Stimulated activated naive CD8-positive, alpha-beta T cell treated with anti-CD3 and anti-CD28 coated beads, Interleukin-15, Interleukin-2, amounts not matched to agents 100 U/mL and 50 U/mL, for 24 hours (primary cell): ENCODE measurements at places on chromosomes 1 and 21.
A peak's percentile ranks its signal among the peaks of the same experiment; 100 is the strongest.

- DNase-seq: no peak
These were observed 6.5 kb downstream of the PADI4 start for GRCh38 chr1:17314491-17314971.

DNA sequence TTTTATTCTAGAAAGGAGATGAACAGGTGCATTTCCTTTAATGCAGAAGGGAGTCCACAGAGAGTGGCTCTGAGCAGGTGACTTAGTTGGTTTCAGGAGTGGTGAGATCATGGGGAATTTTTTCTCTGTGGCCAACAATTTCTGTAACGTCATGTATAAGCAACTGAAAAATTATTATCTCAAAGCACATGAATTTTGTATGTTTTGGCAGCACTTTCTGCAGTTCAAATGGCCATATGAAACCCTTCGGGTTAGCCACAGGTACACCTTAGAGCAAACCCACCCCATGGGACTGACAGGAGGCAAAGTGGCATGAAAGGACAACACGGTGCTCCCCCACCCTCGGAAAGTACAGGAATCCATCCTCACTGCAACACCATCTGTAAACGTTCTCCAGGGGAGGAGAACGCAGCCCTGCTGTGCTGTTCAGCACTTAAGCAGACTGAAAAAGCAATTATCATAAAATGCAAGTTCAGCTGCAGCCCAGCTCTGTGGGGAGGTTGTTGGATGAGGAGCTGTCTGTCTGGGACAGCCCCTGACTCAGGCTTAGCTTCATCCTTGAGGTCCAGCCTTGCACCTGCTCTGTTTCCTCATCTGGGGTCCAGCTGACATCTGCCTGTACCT, 55.8 kb upstream of the CLDN14 start:
- no peak for DNase-seq

- DNase-seq: peak; percentile 53
These were observed 3.0 kb upstream of the SOD1 start for GRCh38 chr21:31656199-31657095.

GRCh38 chr1:174165471-174166137, 6.3 kb downstream of the RABGAP1L start:
- DNase-seq: no peak

DNA sequence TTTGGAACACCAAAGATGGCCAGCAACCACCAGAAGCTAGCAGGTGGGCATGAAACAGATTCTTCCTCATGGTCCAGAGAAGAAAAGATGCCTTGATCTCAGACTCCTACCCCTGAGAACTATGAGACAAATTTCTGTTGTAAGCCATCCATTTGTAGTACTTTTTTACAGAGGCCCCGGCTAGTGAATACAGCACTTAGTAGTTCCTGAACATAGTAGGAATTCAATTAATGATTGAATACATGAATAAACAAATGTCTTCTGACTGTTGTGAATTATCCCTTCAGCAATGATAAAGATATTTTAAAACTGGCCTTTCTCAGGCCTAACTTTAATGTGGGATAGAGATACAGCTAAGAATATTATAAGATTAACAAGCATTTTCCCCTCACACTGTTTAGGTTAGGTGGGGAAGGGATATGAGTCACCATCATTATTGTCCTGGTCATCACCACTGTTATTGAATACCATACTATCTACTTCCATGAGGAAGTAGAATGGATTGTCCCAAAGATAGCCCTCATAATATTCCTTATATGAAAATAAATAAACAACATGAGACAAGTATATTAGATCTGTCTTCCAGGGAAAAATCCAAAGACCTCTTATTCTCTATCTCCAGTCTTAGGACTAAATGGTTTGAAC, 51.4 kb downstream of the ADCY10 start:
- no peak for DNase-seq

DNA sequence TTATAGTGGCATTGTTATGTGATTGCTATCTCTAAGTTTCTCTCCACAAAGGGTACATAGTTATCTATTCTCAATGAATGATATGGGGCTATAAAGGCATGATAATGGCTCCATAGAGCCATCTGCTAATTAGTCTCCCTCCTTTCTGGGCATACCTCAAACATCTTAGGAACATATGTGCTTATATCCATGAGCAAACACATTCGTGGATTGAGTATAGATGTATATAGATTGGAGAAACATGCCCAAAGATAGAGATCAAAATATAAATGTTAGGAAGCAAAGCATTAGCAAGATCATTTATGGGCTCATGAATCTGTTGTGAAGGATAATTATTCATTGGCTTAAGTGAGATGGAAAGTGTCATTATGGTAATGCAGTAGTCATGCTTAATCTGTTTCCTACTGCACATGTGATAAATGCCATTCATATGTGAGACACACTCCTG, 155.8 kb upstream of the UBE2U start:
- no peak for DNase-seq

DNA sequence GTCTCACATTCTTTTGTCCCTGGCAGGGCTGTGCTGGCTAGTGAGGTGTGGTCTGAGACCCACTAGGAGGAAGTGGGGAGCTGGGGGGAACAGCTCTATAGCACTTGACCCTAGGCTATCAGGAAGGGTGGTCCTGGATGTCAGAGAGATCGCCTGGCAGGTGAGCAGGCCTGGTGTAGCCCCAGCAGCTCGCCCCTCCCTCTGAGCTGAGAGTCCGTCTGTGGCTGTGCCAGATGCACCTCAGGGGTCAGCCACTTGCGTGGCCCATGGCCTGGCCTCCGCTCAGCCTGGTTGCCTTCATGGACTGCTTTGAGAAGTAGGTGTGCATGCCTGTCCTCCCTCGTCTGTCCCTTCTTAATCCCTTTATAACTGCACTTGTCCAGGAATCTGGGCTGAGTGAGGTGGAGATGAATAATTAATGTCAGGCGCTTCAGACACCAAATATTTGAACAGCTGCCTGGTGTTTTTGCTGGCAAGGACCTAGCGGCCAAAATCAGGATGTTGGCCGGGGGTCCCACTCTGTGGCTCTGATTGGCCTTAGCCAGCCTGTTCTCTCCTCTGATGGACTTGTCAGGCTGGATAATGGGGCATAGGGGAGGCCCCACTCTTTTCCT, 30.5 kb downstream of the TMEM53 start:
- no peak for DNase-seq

GRCh38 chr1:17437580-17438317, 1.7 kb downstream of the RCC2 start:
- DNase-seq: peak; percentile 74

DNA sequence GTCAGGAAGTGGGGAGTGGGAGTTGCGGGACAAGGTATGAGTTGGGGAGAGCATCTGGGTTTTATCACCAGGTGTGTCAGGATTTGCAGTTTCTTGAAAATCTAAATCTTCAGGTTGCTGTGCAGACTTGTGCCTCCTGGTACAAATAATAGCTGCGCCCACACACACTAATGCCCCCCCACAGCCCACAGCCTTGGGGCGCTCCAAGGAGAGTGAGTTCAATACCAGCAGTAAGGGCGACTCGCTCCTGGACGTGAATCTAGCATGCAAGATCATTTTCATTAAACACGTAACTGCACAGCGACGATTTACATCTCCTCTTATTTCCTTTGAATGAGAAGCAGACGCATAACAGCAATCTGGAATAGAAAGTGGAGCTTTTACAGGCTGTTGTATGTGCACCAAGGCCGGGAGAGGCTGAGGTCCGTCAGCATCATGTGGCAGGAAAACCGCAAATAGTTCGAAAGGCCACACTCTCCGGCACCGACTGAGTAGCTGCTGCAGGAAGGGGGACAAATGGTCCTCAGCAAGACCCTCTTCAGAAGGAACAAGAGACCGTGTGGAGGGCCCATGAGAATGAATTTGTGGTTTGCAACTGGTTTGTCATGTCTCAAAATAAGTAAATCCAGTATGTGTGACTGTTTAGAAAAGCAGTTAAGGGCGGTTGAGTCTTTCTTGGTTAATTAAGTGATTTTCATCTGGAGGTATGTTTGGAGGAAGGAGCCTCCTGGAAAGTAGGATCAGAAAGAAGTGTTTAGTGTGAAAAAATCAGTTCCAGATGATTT, 439.5 kb downstream of the SMYD3 start:
- peak; percentile 6 for DNase-seq

- no peak for DNase-seq
These were observed 87.0 kb downstream of the NRIP1 start for GRCh38 chr21:14977814-14978213.

- no peak for DNase-seq
These were observed 1125.3 kb upstream of the ADGRL2 start for GRCh38 chr1:80675454-80675853.
